ENCODE measurements at places on chromosomes 13 and 19.
A peak's percentile ranks its signal among the peaks of the same experiment; 100 is the strongest.

DNA sequence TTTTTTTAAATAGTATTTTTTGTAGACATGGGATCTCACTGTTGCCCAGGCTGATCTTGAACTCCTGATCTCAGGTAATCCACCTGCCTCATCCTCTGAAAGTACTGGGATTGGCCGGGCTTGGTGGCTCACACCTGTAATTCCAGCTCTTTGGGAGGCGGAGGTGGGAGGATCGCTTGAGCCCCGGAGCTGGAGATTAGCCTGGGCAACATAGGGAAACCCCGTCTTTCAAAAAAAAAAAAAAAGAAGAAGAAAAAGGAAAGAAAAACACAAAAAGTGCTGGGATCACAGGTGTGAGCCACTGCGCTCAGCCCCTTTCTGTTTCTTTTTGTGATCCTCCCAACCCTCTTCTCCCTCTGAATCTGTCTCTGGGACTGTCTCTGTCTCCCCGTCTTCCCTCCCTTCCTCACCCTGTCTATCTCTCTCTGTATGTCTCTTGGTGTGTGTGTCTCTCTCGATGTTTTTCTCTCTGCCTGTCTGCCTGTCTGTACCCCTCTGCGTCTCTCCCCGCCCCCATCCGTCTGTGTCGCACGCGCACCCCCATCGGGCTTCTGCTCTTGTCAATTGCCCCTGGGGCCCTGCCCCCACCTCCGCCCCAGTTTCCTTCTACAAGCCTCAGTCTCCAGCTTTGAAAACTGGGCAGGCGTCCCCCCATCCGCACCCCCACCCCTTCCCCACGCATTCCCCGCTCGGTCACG, 540 bp upstream of the ZFP36 start:
- DNase-seq = peak; percentile 90

GRCh38 chr13:95150555-95150954, 150.7 kb downstream of the ABCC4 start:
- no peak for DNase-seq

DNA sequence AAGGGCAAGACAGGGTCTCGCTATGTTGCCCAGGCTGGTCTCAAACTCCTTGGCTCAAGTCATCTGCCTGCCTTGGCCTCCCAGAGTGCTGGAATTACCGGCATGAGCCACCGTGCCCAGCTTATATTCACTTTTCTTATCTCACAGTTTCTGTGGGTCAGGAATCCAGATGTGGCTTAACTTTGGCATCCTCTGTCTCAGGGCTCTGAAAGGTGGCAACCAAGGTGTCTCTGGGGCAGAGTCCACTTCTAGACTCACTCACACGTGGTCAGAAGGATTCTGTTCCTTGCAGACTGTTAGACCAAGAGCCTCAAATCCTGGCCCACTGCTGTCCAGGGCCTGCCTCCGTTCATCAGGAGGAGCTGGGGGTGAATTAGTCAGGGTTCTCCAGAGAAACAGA, 7.6 kb upstream of the LMNB2 start:
- no peak for DNase-seq

GRCh38 chr19:48455908-48456562, 661 bp downstream of the KCNJ14 start:
- no peak for DNase-seq

DNA sequence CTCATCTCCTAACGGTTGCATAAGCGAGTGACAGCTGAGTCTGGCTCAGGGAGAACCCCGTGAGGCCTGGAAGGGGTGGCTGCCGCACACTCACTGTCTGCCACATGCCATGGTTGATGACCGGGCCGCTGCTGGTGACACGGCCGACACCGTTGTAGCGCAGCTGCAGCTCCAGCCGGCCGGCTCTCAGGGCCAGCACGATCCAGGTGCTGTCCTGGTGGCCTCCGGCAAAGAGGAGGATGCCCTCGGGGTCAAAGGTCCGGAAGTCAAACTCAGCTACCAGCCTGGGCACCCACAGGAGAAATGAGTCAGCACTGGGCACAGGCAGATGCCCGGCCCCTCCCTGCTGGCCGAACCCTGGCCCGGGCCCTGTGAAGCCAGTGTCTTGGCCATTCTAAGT, 31.7 kb downstream of the GAS6 start:
- no peak for DNase-seq

GRCh38 chr19:45123440-45123850, 30.5 kb downstream of the PPP1R37 start:
- no peak for DNase-seq

GRCh38 chr13:75986818-75987217, 350.7 kb downstream of the LMO7 start:
- DNase-seq = no peak

- DNase-seq = no peak
These were observed 17.7 kb upstream of the SEMA6B start for GRCh38 chr19:4577020-4577782.

- no peak for DNase-seq
These were observed 89.0 kb upstream of the SPATA13 start for GRCh38 chr13:24071423-24072075.

DNA sequence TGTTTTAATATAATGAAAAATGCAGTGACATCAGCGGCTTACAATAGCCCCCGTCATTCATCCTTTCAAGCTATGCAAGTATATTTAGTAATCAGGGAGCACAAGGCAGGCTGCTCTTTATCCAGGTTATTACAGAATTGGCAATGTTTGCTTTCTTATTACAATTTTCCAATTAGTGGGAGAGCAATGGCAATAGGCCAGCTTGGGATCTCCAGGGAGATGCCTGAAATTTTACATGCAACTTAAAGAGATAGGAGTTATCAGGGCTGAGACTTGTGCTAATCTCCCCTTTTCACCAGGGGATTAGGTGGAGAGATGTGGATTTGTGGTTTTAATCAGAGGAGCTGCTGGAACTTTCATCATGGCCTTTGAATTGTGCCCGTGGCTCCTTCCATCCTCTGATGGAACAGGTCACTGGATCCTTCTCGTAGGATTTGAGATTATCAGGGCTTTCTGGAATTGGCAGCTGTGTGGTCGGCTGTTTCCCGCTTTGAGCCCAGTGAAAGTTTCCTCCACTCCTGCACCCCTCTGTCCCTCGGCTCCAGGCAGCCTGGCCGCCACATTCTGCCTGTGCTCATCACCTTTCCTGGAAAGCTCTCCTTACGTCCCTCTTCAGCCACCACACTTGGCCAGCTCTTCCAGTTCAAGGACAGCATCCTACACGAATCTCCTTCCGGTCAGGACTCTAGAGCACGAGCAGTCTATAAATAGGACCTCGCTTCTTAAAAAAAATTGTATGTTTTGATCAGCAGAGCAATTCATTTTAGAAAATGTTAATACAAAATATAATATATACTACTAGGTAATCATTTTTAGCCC, 47.0 kb downstream of the CBY2 start:
- DNase-seq = no peak

DNA sequence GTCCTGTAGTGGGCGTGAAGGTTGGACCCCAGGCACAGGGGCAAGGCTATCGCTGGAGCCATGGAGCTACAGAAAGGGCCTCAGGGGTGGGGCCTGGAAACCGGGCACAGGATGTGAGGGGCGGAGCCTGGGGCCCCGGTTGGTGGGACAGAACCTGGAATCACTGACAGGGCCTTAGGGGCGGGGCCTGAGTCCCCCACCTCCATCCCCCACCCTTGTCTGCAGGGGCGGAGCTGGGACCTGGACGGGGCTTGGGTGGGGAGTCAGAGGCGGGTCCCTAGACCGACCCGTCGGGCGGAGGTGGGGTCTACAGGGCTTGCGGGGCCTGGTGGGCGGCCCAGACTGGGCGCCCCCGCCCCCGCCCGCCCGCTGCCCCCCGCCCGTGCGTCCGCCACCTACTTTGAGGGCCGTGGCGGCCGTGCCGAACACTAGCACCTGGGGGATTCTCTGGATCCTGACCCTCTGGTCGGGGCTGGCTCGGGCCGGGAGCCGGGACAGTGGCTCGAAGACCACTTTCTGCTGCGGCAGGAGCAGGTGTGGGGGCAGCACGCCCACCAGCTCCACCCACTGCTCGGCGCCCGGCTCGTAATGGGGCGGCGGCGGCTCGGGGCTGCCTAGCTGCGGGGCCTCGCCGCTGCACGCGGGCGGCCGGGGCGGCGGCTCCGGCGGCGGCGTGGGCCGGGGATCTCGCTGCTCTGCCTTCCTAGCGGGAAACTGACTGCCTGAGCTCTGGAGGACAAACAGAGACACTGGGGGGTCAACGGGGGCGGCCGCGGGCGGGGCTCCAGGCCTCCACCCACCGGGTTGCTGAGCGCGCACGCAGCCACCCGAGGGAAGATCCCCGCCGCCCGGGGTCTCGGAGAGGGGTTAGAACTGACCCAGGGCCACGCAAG, 26.3 kb downstream of the DCAF15 start:
- DNase-seq = peak; percentile 49

- DNase-seq = no peak
These were observed 31.7 kb upstream of the ZNF507 start for GRCh38 chr19:32313569-32314265.

DNA sequence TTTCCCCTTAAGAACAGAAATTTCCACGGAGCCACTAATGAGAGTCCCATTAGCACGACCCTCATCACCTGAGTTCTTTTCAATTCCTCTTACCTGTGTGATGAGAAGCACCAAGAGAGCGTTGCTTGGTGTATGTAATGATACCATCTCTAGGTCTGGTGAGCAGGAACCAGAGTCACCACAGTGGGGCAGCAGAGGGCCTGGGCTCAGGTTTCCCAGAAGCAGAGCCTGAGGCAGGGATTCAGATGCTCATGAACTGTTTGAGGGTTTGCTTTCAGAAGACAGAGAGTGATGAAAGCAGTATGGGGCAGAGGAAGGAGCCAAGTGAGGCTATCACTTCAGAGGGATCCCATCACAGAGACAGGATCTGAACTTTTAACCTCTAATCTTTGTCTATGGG, 3.1 kb upstream of the PTPRH start:
- DNase-seq = peak; percentile 35

DNA sequence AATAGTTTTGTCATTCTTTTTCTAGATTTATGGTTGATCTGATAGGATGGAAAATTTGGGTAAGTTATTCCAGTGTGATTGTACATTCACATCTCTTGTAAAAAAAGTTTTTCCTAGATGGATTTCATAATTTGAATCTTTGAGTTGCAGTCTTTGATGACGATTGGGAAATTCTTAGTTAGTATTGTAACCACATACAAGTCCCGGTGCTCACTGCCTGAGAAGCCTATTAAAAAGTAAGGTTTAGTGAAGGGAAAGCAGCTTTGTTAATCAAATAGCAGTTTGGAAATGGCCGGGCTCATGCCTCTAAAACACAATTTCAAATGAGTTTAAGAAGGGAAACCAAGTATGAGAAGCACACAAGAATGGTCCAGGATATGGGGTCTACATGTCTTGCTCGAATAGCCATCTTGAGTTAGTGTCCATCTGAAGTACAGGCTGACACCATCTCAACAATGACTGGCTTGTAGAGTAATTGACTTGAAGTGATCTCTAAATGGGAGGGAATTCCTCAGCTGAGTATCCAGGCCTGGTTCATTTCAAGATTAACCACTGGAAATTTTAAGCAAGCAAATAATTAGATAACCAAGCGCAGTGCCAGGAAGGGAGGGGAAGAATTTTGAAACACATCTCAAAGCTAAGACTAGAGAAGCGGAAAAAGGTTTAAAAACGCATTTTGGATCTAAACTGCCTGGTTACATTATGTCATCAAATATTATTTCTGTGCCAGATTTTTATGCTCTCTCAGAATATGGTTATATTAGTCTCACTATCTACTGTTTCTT, 1145.6 kb upstream of the MIR17HG start:
- no peak for DNase-seq

GRCh38 chr19:6475321-6476108, 6.1 kb downstream of the DENND1C start:
- DNase-seq = no peak

GRCh38 chr13:29597246-29597645, 1.8 kb upstream of the SLC7A1 start:
- no peak for DNase-seq

DNA sequence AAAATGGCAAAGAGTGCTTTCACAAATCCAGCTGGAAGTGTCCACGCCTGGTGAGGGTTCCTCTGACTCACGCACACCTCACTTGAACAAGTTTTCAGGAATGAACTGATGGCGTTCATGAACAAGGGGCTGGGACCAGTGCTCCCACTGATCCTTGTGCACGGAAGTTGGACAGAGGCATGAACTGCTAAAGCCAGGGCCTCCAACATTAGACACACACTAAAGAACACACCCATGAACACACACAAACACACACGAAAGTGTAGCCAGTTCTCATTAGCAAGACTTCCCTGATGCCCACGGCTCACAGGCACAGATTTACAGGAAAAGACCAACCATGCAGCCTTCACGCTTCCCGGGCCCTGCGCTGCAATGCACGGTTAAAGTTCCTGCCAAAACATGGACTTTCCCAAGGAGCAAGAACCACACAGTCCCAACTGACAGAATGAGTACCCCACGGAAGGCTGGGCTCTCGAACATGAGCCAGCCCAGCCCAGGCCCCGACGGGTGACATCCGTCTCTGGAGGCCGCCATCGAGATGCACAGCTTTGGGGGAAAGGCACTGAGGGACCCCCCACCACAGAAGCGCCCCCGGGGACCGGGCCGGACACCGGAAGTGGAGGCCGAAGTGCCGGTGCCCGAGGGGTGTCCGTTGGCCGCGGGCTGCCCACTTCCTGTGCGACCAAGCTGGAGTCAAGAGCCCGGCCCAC, 808 bp downstream of the DNMT1 start:
- no peak for DNase-seq

DNA sequence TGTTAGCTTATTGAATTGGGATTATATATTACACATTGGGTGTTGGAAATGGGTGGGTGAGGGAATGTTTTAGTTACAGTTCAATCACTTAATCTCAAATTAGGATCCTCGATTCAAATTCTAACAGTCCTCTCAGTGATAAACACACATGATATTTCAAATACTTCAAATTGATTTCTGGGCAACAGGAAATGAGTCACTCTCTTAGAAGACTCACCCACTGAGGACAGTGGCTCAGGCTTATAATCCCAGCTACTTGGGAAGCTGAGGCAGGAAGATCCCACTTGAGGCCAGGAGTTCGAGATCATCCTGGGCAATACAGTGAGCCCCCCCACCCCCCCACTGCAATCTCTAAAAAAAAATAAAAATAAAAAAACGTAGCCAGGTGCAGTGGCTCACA, 435.3 kb downstream of the KLF12 start:
- DNase-seq = no peak

DNA sequence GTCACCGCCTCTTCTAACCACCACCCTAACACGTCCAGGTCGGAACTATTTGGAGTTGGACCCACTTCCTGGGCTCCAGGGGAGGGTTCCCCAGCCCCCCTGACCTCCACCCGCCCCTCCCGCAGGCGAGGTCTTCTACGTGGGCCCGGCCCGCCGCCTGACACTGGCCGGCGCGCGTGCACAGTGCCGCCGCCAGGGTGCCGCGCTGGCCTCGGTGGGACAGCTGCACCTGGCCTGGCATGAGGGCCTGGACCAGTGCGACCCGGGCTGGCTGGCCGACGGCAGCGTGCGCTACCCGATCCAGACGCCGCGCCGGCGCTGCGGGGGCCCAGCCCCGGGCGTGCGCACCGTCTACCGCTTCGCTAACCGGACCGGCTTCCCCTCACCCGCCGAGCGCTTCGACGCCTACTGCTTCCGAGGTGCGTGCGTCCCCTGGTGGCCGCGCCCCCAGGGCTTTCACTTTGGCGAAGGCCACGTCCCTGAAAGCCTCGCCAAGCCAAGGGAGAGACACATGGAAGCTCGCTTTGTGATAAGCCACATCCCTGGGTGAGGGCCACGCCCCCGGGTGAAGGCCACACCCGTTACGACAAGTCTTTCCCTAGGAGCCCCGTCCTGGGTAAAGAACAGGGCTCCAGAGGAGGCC, 13.2 kb downstream of the NCAN start:
- peak; percentile 81 for DNase-seq

Data from activated T-cell treated with anti-CD3 and anti-CD28 coated beads, Interleukin-2, amount 50 U/mL, for 1 hour (primary cell).